GDM1 (cell line): ENCODE measurements at places on chromosomes 6 and 20.
A peak's percentile ranks its signal among the peaks of the same experiment; 100 is the strongest.

DNA sequence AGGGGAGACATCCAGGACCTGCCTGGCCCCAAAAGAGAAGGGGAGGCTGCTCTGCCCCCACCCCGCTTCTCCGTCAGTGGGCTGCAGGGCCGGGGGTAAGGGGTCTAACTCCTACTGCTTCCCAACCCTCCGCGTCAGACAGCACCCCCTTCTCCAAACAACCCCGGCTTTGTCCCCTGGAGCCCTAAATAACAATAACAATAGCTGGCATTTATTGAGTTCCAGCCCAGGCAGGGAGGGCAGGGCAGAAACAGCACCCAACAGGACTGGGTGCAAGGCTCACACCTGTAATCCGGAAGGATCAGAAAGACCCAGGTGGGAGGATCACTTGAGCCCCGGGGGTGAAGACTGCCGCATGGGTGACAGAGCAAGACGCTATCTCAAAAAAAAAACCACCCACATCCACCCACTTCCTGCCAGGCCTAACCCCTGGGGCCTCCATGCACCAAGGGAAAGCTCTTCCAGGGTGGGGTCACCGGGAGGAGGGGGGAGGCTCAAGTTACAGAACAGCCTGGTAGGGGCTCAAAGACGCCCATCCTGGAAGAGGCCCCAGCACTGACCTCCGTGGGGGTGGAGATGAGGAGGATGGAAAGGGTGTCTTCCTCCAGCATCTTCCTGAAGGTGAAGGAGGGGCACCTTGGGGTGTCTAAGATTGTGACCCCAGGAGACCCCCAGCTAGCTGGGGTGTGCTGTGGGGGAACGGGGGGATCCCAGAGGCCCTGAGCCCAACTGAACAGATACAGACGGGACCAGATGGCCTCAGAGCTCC, 1.3 kb upstream of the FNDC11 start:
- DNase-seq: peak; percentile 54

DNA sequence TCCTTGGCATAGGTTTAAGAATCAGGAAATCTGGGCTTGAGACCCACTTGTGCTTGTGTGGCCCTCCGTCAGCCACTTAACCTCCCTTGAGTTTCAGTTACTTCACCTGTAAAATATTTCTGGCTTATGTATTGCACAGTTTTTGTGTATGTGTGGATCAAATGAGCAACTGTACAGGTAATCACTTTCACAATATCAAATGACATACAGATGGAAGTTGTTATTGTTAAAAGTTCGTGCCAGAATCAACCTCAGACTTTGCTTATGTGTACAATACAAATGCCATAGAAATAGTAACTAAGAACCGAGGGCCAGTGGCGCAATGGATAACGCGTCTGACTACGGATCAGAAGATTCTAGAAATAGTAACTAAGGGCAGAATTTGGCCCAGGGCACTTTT, 65.6 kb upstream of the KIF13A start:
- DNase-seq: no peak

GRCh38 chr6:133854364-133855275, 34.3 kb upstream of the TCF21 start:
- no peak for DNase-seq

DNA sequence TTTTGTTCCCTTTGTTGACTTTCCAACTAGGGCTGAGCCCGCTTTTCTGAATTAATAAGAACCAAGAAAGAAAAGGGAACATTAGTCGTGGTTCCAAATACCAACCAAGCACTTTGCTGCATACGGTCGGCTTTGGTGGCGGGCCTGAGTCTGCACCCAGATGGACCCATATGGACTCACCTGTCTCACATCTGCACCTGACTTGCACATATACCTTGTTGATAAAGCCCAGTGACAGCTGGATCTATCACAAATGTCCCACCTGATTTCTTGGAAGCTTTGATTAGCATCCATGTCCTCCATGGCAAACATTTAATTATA, 39.0 kb downstream of the TPD52L1 start:
- DNase-seq: no peak

GRCh38 chr6:13505345-13505734, 17.9 kb upstream of the GFOD1 start:
- DNase-seq: no peak

GRCh38 chr6:1832358-1832757, 222.6 kb downstream of the FOXC1 start:
- DNase-seq: no peak

DNA sequence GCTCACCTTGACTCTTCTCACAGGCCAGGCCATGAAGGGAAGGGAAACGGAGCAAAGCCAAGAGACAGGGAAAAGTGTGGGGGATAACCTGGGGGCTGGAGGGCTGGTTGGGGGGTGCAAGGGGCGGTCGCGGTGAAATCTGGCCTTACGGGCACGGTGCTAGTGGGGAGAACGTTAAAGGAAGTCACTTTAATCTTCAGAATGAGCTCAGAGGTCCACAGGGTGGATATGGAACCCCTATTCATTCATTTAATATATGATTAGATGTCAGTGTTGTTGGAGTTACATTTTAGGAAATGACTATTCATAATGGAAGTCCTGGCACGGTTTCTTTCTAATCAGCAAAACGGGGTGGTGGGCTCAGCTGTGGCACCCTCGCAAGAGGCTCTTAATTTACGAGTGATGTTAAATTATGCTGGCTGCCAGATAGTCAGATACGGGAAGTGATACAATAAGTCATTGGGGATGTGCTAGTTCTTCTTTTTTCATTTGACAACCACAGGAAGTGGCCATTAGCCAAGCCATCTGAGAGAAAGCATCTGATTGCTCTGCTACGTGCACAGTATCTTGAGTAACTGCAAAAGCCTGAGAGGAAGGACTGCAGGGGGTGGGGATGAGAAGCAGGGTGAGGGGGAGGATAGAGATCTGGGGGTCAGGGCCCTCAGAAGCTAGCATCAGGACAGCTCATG, 253.0 kb downstream of the QKI start:
- peak; percentile 60 for DNase-seq

GRCh38 chr6:167560673-167561569, 236.0 kb downstream of the TTLL2 start:
- no peak for DNase-seq

DNA sequence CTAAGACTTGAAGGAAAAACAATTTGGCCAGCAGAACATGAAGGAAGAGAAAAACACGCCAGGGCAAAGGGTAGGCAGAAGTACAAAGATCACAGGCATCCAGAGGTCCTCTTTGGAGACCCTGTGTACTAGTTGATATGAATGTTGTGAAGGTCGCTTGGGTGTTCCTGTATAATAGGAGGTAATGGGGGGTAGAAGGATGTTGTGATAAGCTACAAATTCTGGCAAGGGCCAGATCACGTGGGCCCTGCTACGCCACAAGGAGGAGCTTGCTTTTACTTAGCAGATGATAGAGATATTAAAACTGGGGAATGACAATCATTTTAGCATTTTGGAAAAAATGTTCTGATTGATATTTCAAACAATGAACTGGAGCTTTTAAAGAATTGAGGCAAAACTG, 878 bp upstream of the HLA-DMA start:
- no peak for DNase-seq

GRCh38 chr20:32762754-32763201, 593 bp downstream of the DNMT3B start:
- DNase-seq: no peak

GRCh38 chr6:144824018-144824417, 538.9 kb downstream of the UTRN start:
- no peak for DNase-seq

- no peak for DNase-seq
These were observed 313.0 kb downstream of the FRK start for GRCh38 chr6:115747719-115748118.

- DNase-seq: no peak
These were observed 22.1 kb downstream of the SLC35A1 start for GRCh38 chr6:87494761-87495422.

GRCh38 chr6:116471531-116471930, 10.4 kb downstream of the CALHM6 start:
- DNase-seq: no peak

GRCh38 chr6:26065952-26066380, 21.3 kb upstream of the HFE start:
- peak; percentile 61 for DNase-seq

GRCh38 chr6:160055378-160055777, 66.2 kb upstream of the SLC22A1 start:
- no peak for DNase-seq

DNA sequence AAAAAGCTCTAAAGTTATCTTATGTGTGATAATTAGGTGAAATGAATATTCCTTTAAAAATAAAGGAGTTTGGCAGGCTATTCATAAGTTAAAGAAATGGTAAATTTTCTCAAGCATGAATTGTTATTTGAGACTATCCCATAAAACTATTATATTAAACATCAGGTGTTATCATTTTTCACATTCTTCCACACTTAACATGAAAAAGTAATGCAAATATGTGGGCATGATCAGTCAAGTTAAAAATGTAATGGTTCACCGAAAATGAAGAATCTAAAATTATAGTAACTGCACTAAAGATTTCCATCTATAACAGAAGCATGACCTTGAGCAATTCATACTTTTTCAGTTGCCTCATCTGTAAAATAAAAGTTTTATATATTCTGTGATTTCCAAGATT, 110.8 kb downstream of the KHDRBS2 start:
- no peak for DNase-seq

DNA sequence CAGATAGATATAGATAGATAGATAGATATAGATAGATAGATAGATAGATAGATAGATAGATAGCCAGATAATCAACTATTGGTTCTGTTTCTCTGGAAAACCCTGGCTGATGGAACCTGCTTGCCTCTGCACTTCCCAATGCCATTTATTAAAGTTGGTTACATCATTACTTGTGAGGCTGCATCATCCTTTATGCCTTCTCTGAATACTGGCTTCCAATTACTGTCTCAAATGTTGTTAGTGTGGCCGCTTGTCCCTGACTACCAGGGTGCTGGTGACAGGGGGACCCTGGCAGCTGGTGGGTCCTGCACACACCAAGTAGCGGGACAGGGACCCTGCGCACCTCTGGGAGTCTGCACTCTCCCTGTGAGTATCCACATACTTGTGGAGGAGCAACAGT, 3.9 kb upstream of the SLPI start:
- DNase-seq: no peak

DNA sequence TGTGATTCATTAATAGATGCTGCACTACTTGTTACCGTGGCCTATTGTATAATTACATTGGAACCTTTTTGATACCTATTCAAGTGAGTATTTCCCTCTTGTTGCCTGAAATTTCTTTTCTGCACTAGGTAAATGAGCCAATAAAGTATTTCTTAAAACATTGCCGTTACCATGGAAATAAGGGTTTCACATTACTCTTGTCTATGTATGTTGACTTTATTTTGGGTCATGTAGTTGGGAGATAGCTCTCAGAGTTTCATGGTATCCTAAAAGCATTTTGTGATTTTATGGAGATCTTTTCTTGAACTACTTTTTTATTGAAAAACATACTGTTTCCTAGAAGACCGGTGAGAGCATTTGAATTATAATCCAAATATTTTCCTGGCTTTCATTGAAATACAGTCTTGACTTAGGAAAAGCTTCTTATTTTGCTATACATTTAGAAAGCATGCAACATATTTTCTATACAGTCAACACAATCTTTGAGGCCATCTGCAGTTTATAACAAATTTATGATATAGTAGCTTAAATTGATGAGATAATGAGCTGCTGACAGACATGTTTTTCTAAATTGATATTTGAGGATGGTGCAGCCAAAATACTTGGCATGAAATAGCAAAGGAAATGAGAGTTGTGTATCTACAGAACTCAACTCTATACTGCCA, 650.4 kb downstream of the RFPL4B start:
- DNase-seq: no peak

GRCh38 chr6:46234156-46234556, 63.4 kb upstream of the ENPP5 start:
- no peak for DNase-seq

DNA sequence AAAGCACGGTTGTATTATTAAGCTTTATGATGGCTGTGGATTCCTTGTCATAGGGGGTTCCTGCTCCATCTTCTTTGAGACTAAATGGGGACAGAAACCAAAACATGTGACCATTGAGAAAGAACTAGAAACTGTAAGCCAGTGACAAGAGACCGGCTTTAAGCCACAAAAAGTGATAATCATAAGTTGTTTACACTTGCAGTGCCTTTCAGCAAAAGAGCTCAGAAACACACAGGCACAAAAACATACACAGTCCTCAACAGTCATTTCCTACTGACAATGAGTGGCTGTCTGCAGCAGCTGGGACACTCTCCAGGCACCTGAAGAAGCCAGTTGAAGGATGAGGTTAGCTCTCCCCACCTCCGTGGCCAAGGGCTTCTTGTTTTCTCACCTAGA, 20.0 kb upstream of the UBE2J1 start:
- no peak for DNase-seq

GRCh38 chr6:73610444-73611275, 43.1 kb downstream of the SLC17A5 start:
- no peak for DNase-seq

- no peak for DNase-seq
These were observed 58.2 kb upstream of the NKX2-2 start for GRCh38 chr20:21571841-21572690.
